ENCODE measurements at places on chromosomes 2 and 18.

GRCh38 chr2:62627667-62628066 is 77.8 kb upstream of the EHBP1 start:
- no peak for DNase-seq

DNA sequence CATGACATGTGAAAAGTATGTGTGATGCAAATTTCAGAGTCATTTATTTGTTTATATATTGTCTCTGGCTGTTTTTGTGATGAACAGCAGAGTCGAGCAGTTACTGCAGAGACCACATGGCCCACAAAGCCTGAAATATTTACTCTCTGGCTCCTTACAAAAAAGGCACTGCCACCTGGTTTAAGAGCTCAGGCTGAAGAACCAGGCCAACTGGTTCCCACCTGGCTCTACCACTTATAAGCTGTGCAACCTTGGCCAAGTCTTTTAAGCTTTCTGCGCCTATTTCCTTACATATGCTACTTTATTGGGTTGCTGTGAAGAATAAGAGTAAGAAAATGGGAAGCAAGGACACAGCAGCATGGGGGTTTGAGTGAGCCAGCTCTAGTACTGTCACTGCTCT is 207.6 kb downstream of the L3MBTL4 start:
- DNase-seq = no peak

DNA sequence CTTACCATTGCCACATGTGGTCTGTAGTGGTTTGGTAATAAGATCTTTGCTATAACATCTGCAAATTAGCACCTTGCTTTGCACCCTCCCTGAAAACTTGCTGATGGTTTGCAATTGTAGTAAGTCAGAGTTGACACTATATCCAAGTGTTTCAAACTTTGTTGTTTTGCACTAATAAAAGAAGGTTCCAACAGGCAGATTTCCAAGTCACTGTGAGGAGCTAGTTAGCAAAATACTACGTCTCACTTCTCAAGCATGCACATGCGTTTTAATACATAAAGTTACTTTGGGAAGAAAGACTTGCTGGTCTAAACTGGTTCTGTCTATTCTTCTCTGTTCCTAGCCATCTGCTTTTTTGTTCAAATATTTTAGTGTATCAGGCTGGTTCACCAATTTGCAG is 103.7 kb upstream of the ZNF521 start:
- DNase-seq = no peak

DNA sequence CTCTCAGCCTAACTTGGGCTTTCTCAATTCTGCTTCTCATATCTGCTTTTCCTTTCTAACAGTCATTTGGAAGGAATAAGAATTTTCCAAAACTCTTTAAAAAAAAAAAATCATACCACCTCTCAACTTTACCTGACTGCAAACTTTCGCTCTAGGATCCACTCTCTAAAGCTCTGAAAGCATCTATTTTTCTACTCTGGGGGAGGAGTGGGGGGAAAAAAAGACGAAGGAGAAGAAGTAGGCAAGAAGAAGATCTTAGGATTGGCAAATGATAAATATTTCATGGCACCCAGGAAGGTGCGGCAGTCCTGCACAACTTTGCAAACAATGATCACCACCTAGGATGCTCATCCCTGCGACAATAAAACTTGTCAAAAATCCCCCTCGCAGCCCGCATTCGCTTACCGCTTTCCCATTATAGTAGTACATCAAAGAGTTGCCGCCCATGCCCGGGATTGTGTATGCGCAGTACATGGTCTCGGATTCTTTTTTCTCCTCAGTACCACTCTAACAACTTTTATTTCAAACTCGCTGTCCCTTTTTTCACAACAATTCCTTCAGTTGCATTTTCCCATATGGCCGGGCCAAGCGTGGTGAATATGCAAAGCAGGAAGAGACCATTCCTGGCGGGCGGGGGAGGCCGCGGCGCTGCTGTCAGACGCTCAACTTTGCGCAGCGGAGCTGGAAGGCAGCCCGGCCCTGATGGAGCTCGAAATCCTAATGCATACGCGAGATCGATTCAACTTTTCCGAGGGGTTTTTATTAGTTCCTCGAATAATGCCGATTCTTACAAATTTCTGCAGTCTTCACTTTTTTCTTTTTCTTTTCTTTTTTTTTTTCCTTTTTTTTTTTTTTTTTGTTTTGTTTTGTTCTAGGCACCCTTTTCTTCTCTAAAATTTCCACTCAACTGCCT is 266.5 kb downstream of the TCF4 start:
- DNase-seq = no peak

- no peak for DNase-seq
Observed at GRCh38 chr2:220036431-220036830, 409.0 kb downstream of the SLC4A3 start.

DNA sequence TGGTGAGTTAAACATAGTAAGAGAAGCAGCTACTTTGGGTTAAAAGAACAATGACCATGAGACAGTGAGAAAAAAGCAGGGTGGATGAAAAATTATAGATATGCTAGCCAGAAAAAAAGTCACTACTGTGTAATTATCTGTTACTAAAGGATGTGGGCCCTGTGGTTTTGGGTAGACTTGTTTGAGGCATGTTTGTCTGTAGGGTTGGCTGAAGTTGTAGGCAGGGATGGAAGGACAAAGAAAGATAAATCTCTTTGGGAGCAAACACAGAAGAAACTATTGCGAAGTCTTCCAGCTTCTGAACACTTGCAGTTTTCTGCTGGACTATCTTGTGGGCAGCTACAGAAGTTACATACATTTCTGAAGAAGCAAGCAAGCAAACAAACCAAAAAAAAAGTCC is 28.2 kb downstream of the RND3 start:
- DNase-seq = no peak

GRCh38 chr2:181430406-181431118 is 26.6 kb upstream of the ITGA4 start:
- peak; percentile 7 for DNase-seq

- DNase-seq = no peak
Observed at GRCh38 chr2:151860613-151861146, 32.5 kb upstream of the ARL5A start.

DNA sequence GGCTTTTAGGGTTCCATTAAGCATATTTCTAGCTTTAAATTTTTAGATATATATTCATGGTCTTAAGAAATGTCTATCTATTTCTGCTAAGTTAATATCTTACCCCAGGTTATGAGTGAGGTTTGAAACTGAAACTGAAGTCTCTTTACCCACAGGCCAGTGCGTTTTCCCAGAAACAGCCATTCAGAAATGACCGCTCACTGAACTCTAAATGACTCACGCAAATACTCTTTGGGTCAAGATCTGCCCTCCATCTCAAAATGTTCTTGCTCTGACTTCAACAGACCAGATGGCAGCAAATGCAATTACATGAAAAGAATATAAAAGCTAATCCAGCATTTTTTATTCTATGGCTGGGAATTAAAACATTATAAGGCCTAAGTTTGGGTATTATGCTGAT is 315.2 kb downstream of the TDRD15 start:
- DNase-seq = no peak

- no peak for DNase-seq
Observed at GRCh38 chr2:163132850-163133249, 294.3 kb upstream of the KCNH7 start.

DNA sequence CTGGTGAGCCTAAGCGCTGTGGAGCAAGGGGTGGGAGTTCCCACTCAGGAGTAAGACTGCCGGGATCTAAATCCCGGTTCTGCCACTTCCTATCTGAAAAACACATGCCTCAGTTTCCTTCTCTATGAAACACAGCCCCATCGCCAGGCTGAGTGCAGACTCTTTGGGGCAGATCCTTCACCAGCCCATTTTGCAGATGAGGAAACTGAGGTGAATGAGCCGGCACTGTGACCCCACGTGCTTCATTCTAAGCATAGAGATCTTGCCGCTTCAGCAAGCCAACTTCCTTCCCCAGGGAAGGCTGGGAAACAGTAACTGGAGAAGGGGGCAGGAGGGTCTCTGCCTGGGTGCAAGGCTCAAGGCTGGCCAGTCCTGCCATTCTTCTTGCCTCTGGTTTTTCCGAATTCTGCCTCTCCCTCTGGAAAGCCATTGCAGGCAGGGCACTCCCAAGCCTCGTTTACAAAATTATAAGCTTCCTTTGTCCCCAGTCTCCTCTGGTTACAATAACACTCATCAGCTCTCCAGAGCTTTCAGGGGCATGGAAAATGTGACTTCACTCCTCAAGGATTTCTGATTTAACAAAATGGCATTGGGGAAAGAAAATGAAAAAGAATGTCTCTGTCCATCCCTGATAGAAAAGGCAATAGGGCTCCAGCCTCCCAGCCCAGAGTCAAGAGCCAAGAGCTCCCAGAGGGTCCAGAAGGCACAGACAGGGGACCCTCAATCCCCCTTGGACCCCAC is 249.2 kb downstream of the TNS1 start:
- no peak for DNase-seq

DNA sequence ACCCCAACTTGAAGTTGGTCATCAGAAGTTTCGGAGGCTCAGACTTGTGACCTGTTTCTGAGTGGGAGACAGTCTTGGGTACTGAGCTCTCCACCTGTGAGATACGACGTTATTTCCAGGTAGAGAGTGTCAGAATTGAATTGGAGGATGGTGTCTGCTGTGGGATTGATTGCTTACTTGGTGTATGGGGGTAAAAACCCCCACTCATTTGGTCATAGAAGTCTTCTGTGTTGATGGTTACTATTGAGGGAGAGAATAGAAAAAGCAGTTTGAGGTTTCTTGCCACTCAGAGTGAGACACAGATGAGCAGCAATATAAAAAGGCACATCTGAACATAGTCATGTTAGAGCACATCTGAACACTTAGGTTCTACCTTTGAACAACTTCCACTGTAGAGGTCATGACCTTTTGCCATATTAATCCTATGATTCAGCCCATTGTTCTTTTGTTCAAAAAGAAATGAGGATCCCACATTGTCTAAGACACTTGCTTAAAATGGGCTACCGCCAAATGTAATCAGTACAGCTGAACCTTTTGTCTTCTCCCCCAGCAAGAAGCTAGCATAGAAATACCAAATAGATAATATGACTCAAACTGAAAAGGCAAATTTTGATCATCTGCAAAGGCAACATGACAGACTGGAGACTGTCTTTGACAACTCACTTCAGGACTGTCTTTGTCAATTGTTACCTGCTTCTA is 73.3 kb downstream of the NAB1 start:
- no peak for DNase-seq

DNA sequence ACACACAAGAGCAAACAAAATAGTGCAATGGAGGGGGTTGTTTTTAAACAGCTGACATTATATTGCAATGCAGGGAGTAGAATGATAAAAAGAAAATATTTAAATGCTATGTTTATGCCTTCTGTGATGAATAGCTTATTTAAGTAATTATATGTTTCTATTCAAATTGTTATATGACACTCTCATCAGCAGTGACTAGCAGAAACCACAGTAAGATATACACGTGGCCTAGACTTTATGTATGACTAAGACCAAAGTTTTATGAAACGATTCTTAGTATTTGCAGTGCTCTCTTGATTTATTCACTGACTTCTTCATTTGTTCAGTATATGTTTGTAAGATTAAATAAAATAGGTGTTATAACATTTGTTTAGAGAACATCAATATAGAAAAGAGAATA is 26.1 kb upstream of the C1D start:
- DNase-seq = no peak

- peak; percentile 86 for DNase-seq
Observed at GRCh38 chr2:143259368-143259958, 130.2 kb downstream of the ARHGAP15 start.

DNA sequence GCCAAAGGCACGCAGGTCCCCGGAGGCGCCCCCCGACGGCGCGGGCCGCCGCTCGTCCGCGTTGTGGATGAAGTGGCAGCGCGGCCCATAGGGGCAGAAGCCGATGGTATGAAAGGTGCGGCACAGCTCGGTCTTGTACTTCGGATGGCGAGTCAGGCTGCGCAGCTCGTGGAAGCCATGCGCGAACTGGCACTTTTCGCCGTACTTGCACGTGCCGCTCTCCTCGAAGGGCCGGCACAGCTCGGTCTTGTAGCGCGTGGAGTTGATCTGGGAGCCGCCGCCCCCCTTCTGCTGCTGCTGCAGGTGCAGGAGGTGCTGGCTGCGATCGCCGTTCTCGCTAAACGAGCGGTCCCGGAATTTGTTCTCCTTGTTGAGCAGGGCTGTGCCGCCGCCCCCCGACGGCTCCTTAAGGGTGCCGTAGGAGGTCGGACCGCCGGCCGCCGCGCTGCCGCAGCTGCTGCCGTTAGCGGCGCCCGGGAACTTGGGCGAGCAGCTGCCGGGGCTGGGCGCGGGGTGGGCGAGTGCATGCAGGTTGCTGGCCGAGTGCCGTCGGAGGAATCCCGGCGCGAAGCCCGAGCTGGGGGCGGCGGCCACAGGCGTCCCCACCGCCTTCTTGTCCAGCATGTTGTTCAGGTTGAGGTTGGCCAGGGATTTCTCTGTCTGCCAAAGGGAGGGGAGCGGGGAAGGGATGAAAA is 1.2 kb downstream of the ZFP36L2 start:
- DNase-seq = peak; percentile 48

GRCh38 chr2:985317-985898 is 34.8 kb downstream of the SNTG2 start:
- no peak for DNase-seq

GRCh38 chr2:16378031-16378430 is 287.6 kb downstream of the CYRIA start:
- DNase-seq = no peak

DNA sequence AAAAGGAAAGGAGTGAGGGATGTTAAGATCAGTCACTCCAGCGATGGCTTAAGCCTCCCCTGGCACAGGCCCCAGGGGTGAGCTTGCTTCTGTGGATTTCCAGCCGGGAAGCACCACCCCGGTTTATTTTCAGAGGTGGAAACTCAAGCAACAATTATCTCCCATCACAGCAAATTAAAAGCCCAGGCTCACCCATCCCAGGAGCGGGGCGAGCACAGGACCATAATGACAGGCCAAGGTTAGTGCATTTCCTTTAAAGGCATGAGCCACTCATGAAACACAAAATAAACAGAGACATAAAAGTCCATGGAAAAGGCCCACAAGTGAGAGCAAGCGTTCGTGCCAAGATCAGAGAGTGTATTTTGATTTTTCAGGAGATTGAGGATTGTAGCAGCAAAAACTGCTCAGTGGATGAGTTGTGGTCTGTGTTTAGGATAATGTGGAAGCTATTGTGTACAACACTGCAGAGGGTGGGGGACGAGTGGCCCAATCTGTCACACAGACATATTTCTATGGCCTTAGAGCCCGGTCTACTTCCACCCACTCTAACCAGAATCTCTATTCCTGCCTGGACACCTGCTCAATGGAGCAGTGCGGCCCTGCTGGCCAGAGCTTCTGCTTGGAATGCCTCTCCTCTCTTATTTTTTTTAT is 111.4 kb upstream of the CDC42EP3 start:
- no peak for DNase-seq
